ENCODE measurements at places on chromosomes 3 and 15. TPM values are rescaled to one million over a fixed set of nuclear protein-coding genes. Genes with fewer than 3 reads are reported as not detected.

- H3K36me3 ChIP-seq: peaks cover 54% of the 10 kb centered on the region
- no peak for DNase-seq
- no peak overlapping the region for H3K4me3 ChIP-seq
Observed at GRCh38 chr3:63943678-63944077, 31.5 kb upstream of the SCAANT1 start.

- no peaks in the 10 kb centered on the region for H3K27me3 ChIP-seq
- peak overlapping the region; percentile 10 for H3K27ac ChIP-seq
- H3K36me3 ChIP-seq: peaks cover 23% of the 10 kb centered on the region
- peak overlapping the region; percentile 95 for H3K4me3 ChIP-seq
- no peak for DNase-seq
- peaks cover 26% of the 10 kb centered on the region for H3K4me1 ChIP-seq
Observed at GRCh38 chr3:32686713-32687112, 1.7 kb downstream of the CNOT10 start.

Gene CKMT1A
- 0.38 TPM for total RNA-seq

Gene GPX1
- total RNA-seq: 202 TPM

DNA sequence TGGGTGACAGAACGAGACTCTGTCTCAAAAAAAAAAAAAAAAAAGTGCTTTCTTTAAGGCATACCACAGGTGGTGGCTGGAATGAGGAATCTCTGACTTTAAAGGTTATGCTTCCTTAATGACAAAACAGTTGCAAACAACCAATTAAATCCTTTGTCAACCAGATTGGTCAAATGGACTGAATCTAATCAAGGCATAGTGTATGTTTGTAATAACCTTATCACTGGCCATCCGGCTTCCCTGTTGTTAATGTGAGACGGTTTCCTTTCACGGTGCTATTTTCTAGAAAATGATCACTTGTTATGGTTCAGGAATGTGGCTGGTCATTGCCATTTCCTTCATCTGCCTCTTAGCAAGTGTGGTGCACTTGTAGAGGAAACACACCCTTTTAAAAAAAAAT is 75.9 kb downstream of the FLNB start:
- H3K36me3 ChIP-seq: peaks cover 18% of the 10 kb centered on the region
- H3K27ac ChIP-seq: no peak overlapping the region
- peaks cover 50% of the 10 kb centered on the region for H3K4me1 ChIP-seq
- no peak for DNase-seq
- H3K27me3 ChIP-seq: no peaks in the 10 kb centered on the region

Gene SOX14
- not detected for total RNA-seq
